Activated CD8-positive, alpha-beta memory T cell treated with anti-CD3 and anti-CD28 coated beads for 1 hour (primary cell): ENCODE measurements at places on chromosomes 3 and 15.

DNA sequence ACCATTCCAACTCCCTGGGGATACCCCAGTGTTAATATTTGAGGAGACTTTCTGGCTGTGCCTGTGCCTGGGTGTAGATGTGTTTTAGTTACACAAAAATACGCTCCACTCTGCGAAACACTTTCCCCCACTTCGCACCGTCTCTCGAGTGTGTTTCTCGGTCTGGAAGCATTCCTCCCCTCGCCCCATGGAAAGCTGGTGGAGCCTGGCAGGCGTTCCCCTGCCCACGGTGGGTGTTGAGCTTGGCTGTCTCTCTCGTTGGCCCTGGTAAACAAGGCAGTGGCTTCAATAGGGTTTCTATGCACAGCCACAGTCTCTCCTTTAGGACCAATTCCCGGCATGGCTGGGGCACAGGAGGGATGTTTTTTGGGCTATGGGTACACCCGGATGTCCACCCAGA is 19.3 kb downstream of the IQSEC1 start:
- no peak for DNase-seq

GRCh38 chr3:133895208-133896001 is at the start of gene RAB6B:
Gene RAB6B, minus strand, starts transcription at chr3:133895882. Its CDS starts 416 bp downstream, at chr3:133895466.
- DNase-seq: no peak

DNA sequence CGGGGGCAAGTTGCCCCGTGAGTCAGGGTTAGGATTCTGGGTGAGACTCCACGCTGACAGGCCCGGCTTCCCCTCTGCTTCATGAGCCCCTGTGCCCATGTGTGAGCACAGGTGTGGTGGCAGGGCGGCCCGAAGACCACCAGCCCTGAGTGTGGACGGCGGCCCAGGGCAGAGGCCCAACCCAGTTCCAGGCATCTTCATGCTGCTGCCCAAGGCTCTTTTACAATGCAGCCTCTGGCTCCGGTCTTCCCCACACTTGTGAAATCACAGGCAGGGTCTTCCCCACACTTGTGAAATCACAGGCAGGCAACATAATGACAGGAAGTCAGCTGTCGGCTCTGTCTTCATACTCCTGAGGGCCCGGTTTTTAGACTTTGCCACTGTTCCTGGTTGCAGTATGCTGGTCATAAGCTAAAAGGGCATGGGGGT is 78.8 kb downstream of the AAGAB start:
- no peak for DNase-seq

- DNase-seq: no peak
Measured at GRCh38 chr15:90232941-90233386, 777 bp downstream of the CIB1 start.

- no peak for DNase-seq
Measured at GRCh38 chr3:172466553-172467130, 18.4 kb upstream of the GHSR start.

DNA sequence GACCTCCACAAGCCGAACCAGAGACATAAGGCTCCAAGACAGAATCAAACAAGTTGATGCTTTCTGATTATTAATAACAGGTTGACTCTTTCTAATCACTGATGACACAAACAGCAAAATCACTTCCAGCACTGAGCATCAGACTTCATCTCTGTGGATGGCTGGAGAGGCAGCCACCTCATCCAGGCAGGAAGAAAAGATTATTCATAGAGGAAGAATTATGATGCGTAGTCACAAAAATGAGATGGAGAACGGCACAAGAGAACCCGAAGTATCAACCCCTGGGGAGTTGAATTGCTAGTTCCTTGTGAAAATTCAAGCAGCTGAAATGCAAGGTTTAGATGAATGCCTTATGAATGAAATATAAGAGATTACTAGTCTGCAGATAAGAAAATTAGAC is 49.9 kb upstream of the LMCD1 start:
- DNase-seq: no peak

DNA sequence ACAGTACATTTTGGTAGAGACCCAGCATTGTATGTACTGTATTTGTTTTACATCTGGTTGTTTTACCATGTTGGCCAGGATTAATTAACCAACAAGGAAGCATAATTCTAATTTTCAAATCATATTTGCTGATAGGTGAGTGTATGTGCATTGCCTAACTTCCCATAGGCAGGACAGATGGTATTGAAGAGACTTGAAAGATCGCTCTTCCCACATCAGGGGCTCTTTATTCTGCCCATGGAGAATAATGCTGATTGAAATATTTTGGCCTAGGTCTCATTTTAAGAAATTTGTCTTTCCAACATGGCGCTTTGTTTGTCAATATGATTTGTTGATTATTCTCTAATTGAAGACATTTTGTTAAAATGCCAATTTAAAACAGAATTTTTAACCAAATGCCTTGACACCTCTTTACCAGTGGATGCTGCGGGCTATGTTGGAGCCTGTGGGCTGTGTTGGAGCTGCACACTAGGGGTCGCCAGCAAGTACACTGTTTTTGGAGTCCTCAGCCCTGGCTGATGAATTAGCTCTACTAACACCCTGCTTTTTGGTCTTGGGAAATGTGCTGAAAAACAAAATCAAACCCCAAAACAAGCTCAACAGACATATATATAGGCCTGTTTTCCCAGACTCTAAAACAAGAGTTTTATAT is 5.3 kb downstream of the P2RY12 start:
- DNase-seq: no peak

DNA sequence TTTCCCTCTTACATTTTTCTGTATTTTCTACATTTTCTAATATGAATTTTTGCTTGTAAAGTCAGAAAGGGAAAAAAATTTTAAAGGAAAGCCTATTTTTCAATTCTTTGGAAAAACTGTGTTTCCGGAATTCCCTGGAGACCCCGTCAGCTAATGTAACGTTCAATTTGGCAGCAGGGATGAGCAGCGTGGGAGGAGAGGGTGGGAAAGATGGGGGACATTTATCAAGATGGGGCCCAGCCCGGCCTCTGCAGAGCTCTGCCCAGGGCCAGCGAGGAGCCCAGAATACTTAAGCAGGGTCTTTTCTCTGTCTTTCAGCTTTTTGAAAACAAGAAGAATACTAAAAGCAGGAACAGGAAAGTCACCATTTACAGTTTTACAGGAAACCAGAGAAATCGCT is 129.0 kb downstream of the LRRK1 start:
- DNase-seq: no peak

DNA sequence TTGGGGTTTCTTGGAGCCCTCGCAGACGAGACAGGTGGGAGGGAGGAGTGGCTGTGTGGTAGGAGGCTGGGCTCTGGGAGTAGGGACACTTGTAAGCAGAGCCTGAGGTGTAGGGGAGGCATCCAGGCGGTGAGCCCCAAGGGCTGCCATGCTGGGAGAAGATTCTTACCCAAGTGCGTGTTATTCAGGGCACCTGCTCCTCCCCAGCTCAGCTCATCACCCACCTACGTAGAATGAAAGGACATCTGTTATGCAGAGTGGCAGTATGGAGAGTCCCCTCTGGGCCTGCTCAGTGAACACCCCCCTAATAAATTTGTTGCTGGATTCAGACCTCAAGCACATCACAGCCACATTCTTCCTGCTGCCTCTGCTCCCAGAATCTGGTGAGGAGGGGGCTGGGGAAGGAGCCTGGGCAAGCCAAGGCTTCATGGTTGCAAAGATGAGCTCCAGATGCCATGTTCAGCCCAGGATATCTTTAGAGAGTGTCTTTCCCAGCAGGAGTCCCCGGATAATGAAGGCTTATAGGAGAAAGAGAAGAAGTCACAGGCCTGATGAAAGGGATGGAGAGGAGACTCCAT is 261.8 kb downstream of the EPHB1 start:
- no peak for DNase-seq

- DNase-seq: no peak
Measured at GRCh38 chr3:184284696-184285095, 8.9 kb downstream of the ECE2 start.

GRCh38 chr15:62975515-62975914 is 67.0 kb upstream of the TPM1 start:
- no peak for DNase-seq

DNA sequence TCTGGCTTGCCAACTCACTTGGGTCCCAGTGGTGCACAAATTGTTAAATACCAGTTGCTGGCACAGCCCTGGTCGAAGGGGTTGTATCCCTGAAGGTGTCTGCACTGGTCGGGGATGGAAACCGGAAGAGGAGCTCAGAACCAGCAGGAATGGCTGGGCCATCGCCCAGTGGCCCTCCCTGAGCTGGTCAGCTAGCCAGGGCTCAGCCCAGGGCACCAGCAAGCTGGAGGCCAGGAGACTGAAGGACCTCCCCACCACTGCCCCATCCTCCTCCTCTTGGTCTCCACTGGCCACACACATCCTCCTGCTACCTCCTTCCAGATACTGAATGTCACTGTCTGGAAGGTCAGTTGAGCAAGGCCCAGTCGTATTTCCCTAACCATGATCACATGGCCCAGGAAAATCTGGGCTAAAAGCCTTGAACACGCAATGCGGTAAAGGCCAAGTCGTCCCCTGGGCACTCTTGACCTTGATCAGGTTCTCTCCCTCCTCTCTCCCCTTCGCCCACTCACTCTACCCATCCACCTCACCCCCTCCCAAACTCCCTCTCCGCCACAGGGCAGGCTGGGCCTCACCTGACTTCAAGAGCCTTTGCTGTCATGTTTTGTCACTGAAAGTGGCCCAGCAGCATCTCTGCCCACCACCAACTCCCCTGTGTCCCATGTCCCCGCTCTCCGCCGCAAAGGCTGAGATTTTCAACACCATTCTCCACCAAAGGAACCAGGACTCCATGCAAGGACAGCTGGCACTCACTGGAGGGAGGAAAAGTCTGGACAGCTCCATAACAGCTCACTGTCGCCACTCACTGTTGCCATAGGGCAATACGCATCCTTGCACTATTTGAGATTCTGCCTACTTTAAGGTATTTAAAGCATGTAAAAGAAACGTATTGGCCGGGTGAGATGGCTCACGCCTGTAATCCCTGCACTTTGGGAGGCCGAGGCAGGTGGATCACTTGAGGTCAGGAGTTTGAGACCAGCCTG is 12.1 kb downstream of the ZDHHC19 start:
- no peak for DNase-seq

DNA sequence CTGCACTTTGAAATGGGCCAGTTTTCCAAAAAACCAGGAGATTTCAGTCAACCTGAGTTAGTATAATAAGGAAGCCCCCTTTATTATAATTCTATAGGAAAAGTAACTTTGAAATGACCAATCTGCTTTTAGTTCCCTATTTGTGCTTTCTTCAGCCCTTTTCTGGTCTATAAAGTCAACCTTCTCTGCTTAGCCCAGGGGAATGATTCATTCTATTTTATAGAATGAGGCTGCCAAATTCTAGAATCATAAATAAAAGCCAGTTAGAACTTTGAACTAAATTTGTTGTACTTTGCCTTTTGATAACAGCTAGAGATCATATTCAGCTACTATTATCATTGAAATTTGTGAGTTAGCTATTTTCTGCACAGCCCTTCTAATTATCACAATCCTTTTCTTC is 24.7 kb downstream of the CIP2A start:
- no peak for DNase-seq

- DNase-seq: no peak
Measured at GRCh38 chr3:87201727-87202126, 25.4 kb upstream of the CHMP2B start.

DNA sequence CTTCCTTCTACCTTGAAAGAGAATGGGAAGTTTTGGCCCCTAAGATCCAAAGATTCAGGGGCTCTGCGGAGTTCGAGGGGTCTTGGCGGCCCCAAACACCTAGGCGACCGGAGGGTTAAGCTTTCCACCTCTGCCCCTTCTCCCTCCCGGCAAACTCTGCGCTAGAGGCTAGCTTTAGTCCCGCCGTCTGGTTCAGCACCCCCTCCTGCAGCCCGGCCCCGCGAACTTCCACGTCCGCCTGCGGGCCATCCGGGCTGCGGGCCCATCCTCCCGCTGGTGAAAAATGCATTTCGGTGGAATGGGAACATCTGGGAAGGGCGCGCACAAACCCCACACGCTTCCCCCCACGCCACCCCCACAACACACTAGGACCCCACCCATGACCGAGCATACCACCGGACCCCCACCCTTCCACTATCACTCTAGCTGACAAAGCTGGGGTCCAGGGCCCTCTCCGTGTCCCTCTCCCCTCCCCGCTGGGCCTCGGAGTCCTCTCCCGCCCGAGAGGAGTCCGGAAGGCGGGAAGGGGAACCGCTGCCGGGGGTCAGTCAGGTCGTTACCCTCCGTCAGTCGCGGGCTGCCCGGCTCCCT is 1.0 kb downstream of the SHOX2 start:
- DNase-seq: no peak

- DNase-seq: no peak
Measured at GRCh38 chr3:140898340-140899180, 43.1 kb upstream of the SLC25A36 start.

DNA sequence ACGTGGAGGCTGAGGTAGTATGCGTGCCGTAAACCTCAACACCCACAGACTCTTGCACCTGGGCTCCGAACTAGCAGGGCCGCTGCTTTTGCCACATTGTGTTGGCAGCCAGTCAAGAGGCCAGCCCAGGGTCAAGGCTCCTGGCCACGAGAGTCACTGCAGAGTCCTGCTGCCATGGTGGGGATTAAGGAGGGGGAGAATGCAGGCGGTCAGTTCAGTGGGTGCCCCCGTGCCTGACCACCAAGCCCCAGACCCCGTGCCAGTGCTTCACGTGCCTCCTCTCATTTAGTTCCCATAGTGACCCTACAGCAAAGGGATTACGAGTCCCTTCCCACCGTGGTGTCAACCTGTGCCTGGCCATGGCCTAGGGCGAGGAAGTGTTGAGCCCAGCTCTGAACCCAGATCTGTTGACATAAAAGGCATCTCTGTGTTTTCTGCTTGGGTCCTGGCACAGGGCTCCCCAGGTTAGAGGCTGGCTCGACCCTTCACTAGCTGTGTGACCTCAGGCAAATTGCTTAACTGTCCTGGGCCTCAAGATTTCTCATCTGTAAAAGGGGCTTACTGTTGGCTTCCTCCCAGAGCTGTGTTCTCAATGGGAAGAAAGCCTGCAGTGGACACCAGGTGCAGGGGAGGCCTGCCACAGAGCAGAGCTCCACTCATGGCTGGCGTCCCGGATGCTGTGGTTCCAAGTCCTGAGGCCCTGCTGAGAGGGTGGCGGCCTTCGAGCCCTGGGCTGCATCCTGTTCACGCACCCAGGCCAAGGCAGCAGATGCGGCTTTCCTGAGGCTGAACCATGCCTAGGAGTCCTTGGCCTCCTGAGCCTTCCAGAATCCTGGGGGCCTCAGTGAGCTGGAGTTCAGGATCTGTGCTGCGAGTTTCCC is 32.8 kb downstream of the FBLN2 start:
- DNase-seq: no peak

DNA sequence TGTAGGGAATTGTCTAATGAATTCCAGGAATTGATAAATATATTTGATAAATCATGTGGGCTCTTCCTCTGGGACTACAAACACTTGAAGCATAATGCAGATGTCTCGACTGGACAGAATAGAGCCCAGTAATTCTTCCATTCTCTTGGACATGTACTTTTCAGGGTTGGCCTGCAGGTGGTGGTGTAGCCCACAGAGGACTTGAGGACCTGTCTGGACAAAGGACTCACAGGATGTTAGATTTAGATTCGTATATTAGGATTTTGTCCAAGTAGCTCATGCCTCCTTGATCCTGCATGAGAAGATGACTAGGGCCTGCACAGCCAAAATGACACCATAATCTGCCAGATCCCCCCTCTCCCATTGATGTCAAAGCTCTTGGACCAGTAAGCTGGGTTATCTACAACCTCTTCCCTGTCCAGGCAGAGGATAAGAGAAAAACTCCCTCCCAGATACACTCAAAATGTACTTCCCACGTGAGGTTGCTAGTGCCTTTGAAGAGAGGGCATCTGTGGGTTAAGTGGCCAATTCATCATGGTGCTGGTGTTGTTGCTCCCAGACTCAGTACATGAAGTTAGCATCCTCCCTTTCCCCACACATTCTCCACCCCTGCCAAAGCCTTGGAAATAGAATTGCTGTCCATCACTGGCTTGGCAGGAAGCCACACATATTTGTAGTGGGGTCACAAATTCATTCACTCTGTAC is 88.6 kb upstream of the ZNF280D start:
- peak; percentile 5 for DNase-seq
